ENCODE measurements at places on chromosomes 16 and 17.

DNA sequence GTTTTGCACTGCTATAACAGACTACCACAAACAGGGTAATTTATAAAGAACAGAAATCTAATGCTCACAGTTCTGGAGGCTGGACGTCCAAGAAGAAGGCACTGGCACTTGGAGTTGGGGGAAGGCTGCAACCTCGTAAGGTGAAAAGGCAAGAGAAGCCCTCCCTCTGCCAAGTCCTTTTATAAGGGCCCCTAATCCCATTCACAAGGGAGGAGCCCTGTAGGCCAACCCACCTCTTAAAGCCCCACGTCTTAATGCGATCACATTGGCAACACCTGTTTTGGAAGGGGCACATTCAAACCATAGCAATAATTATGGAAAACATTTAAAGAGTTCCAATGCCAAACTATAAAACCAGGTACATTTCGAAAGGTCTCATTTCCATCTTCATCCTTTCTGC is 5.2 kb downstream of the PKD1L3 start:
- no peak for DNase-seq

DNA sequence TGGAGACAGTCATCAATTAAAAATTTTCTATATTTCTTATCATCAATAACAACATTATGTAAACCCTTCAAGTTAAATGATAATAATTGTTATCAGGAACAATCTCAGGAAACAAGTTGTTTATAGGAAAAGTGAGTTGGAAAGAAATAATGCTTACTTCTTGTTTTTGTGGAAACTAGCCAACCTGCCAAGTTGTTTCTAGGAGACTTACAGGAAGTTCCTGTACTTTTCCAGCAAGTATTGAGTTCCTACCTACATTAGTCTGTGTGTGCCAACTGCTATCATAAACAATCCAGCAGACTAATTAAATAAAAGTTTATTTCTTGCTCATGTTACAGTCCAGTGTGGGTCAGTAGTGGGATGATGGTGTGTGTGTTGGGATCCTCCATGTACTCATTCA is 1.6 kb upstream of the CCL14 start:
- no peak for DNase-seq

GRCh38 chr17:78342449-78343186 is 17.3 kb downstream of the SOCS3 start:
- no peak for DNase-seq

- DNase-seq, result no peak
Measured at GRCh38 chr17:17685775-17686291, 4.6 kb downstream of the RAI1 start.

DNA sequence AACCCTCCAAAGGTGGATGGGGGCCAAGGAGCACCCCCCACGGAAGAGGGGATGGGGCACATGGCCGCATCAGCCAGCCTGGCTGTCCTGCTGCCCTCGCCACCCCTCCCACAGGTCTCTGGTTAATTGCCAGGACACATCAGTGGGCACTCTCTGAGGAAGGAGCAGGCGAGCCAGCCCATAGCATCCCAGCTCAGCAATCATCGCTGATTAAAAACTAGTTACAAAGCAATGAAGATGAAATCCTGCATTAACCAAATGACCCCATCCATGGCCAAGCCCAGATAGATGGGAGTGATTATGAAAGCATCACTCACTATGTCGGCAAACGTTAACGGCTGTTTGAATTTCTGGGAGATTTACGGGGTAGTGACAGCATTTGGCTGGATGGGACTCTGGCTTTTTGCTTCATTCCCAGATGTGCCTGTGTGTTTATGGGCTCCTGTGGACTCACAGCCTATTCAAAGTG is 45.3 kb downstream of the CCDC182 start:
- no peak for DNase-seq

- DNase-seq, result no peak
Measured at GRCh38 chr16:87329436-87330256, 12.5 kb upstream of the C16orf95 start.

DNA sequence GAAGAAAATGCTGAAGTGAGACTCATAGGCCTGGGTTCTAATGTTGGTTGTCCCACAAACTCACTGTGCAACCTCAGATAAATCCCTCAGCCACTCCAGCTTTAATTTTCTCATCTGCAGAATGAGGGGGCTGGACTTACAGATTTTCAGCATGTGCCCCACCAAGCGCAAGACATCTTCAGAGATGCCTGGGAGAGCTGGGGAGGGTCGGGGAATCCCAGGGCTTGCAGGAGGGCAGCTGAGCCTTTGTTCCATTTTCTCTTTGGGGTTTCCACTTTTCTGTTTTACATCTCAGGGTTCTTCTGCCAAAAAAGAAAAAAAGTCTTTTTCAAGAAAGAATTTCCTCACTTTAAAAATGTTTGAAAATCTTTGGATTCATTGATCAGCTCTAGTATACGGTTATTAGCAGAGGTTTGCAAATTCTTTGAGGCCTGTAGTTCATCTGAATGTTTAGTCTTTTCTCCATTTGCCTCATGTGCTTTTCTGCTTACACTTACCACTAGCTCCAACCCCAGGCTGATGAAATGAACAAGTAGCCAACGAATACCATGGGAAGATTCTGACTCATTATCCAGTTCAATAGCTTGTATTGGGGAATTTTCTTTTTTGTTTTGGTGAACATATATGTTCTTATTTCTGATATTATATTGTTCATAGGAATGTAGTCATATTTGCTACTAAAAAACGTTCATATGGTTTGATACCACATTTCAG is 56.4 kb downstream of the CHD9 start:
- DNase-seq, result no peak

DNA sequence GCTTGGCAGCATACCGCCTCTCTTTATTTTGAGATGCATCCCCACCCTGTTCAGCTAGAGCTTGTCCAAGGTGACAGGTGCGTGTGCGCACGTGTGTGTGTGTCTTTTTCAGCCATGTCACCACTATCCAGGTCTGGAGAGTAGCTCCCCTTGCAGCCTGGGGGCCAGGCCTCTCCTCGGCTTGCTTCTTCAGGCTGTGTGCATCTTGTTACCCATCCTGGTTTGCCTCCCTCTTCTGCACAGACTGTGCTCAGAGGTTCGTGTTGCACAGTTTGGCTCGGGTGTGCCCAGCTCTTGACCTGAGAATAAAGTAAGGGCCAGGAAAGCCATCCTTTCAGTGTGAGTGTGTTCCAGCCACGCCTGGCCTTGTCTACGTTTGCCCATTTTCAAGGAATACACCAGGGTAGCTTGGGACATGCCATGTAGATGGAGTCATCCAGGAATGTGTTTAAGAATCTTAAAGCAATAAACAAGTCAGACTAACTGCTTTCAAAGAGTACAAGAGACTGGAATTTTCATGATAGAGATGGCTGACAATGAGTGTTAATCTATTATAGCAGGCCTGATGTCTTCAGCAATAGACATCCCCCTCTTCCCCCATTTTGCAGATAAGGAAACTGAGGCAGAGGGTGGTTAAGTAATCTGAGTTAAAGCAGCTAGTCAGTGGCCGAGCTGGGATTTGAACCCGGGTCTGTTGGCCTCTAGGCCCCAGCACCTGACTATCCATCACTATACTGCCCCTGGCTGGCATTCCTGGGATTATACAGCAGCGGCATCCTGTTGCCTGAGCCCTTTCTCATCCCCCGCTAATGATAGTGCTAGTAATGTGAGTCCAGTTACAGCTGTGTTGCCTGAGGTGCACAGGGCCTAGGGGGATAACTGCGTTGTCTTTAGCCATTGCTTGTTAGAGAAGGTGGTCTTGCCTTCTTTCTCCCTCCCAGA is 77.9 kb downstream of the KSR1 start:
- no peak for DNase-seq

DNA sequence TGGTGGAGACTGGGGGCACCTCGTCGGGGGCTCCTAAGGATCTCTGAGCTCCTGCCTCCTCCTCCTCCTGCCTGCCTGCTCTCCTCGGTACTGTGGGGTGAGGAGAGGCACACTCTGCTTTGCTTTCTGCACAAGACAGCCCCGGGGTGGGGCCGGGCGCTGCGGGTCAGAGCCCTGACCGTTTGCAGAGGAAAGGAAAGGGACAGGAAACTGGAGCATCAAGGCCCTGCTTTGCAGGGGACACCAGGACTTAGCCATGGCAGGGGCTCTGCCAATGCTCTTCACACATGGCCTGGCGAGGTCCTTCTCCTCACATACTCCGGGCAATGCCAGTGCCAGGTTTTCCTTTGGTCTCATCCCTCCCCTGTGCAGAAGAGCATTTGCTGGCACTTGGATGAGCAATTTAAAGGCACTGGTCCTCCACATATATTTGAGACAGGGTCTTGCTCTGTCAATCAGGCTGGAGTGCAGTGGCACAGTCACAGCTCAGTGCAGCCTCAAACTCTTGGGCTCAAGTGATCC is 23.8 kb upstream of the DOC2B start:
- no peak for DNase-seq

DNA sequence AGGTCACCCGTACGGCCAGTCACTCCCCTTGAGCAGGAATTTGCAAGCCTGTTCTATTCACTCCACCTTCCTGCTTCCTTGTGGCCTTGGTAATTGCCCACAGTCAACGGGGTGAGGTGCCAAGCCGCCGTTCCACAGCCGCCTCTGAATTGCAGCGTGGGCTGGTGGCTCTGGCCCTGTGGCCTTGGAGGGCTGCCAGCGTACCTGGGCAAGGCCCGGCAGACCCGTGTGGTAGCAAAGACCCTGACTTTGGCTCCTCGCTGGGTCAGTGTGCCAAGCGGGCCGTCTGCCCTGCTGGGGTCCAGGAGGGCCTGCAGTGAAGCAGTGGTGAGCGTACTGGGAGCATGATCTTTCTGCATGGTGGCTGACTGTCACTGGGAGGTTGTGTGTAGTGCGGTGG is 3.6 kb downstream of the BANP start:
- DNase-seq, result no peak

- no peak for DNase-seq
Measured at GRCh38 chr16:30937692-30938091, 11.2 kb upstream of the ORAI3 start.

DNA sequence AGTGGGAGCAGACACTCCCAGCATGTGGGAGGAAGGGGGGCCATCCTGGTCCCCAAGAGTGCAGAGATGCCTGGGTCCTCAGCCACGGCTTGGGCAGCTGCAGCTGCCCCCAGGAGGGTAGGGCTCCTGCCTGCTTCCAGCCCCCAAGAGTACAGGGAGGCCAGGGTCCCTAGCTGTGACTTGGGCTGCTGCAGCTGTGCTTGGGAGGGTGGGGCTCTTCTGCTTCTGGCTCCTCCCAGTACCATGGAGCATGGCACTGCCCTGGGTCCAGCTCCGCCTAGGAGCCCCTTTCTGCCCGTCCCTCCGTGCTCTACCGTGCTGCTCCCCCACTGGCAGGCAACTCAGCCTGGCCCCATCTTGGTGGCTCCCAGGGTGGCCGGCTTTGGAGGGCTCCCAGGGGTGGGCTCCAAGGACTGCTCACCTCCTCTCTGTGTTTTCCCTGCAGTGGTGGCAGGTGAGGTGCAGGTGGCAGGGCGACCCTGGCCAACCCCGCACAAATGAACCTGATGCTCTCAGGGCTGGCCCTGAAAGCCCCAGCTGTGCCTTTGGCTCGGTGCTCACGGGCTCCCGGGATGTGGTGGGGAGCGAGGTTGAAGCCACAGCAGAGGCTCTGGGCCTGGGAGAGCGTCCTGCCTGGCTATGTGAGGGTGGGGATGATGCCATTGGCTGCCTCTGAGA is 18.5 kb upstream of the USP22 start:
- DNase-seq, result no peak

DNA sequence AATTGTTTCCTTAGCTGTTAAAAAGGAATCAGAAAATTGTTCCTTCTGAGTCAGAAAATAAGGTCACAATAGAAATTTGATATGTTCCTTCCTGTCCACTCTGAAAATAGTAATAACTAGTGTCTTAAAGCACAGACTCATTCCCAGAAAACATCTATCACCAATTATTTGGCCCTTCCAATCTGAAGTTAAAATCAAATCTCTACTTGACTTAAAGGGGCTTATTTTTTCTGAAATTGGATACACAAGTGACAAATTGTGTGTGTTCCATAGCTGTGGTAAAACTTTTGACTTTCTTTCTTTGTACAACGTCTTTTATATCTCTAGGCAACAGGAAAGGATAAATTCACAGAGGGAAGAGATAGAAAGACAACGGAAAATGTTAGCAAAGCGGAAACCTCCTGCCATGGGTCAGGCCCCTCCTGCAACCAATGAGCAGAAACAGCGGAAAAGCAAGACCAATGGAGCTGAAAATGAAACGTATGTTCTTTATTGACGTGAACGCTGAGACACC is 54.5 kb upstream of the MRC2 start:
- no peak for DNase-seq

DNA sequence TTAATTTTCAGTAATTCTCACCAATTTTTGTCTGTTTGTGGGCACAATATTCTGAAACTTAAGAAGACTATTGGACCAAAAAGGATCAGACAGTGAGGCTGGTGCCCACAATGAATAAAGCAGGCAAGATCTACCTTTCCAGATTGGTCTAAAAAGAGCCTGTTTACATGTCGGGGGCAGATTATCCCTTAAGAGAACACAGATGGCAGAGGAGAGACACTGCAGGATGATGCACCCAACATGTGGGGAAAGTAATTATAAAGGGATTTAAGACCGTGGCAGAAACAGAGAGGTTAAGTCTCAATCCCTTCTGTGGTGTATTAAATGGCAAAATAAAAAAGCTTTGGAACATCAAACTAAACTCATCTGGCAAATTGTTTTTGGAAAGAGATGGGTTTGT is 331.8 kb upstream of the CDH11 start:
- DNase-seq, result no peak

- DNase-seq, result no peak
Measured at GRCh38 chr17:81469266-81469665, 43.3 kb downstream of the ACTG1 start.

DNA sequence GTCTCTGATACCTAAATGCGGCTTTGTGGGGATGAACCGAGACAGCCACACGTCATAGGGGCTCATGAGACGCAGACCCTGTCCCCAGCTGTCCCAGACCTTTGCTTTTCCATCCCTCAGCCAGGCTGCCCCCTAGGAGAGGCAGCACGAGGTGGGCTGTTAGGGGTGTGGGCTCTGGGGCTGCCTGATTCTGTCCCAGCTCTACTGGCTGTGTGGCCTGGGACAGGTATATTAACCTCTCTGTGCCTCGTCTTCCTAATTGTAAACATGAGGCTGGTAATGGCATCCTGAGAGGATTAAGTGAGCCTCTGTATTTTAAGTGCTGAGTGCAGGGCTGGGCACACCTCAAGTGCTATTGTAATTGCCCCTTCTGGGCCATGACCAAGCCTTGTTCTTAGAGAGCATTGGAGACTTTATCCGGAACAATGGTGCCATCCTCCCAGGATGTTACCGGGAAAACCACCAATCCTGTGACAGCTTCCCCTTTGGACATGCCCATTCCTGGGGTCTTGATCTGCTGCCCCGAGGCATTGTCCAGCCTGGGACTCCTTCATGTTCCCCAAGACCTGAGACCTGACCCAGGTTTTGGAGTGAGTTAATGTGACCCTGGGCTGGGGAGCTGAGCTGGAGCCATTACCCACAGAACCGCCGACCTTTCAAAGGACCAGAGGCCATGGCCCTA is 5.1 kb downstream of the ADGRG1 start:
- DNase-seq, result no peak
